ENCODE measurements at places on chromosomes 11 and 22.

- no peak for DNase-seq
Observed at GRCh38 chr11:13786688-13787087, 118.2 kb downstream of the FAR1 start.

DNA sequence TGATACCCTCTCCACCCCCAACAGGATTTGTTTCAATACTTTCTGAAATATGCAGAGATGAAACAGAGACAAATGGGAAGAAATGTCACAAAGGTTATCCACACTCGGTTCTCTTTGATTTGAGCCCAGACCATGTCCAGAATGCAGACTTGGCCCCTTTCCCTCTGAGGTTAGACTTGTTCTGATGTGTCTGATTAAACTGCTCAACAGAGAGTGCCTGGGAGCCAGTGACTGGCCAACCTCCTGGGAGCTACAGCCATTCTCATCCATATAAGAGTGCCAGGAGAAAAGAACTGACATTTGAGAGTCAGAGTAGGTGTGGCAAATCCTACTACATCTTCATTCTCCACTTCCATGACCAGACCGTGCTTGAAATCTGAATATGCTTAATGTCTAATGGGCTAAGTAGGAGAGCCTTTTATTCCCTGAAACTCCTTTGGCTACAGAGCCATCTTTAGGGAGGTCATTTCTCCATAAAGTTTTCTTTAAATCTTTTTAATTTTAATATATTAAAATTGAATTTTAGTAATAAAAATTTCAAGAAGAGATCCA, 201.4 kb downstream of the BLID start:
- DNase-seq = no peak

- no peak for DNase-seq
Observed at GRCh38 chr11:95341221-95341620, 110.2 kb upstream of the SESN3 start.

DNA sequence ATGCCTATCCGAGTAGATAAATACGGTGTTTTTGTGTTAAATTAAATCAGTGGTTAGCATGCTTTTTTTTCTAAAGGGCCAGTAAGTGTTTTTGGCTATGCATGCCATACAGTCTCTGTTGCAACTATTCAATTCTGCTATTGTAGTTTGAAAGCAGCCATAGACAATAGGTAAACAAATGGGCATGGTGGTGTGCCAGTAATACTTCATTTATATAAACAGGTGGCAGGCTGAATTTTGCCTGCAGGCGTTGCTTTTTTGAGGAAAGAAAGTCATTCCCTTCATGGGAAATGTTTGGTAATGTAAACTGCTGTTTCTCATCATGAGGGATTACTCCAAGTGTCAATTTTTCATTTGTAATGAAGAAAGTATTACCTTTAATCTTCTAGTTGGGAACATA, 106.5 kb downstream of the TMEM135 start:
- DNase-seq = no peak

DNA sequence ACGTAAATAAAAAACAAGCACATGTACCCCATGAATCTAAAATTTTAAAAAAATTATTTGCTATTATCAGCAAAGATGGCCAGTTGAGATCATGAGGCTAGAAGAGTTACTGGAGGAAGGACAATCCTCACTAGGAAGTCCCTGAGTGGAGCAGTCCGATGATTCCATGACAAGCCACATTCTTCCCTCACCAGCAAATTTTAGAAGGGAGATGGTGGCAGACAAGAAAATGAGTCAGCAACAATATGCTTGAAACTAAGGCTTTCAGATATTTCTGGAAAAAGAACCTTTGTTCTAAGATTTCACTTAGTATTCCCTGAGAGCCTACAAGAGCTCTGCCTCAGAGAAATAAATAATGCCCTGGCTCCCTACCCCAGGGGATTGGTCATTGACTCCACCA, 34.9 kb downstream of the P4HA3 start:
- DNase-seq = no peak

DNA sequence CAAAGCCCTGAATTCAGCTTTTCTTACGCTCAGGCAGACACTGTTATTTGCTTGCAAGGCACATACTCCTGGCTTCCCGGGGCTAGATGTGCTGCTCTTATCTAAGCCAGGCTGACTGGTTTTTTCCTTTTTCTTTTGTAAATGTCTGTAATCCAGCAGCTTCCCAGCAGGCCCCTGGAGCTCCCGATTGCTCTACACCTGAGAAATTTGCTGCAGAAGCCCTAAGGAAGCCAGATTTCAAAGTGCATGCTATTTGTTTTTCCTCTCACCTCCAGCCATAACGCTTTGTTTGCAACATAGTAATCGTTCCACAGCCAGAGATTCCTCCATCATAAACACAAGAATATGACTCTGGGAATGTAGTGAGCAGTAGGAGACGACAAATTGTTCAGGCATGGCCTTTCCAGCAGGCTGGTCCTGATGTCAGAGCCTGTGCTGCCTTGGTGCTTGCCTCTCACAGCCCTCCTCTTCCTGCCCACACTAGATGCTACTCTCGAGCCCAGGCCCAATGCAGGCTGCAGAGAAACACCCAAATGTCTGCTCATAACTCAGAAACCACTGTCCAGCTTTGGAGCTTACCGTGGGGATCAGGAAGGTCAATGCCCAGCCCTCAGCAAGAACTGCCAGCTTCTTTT, 54.7 kb upstream of the SLC6A5 start:
- no peak for DNase-seq

DNA sequence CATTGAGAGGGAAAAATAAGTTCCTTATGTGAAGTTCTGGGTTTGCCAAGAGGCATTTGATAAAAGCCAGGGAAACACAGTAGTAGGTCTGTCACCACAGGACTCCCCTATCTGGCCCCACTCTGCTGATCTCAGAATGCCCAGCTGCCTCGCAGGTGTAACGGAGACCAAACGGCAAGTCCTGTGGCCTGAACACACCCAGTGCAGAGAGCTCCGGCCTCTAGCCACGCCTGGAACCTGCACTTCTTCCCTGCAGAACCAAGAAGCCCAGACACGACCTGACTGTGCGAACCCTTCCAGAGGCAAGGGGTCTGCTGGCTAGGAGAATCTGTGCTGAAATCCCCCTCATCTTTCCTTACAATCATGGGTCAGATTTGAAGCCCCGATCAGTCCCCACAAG, 432.8 kb upstream of the B3GAT1 start:
- DNase-seq = no peak
